T47D (cell line): ENCODE measurements at places on chromosomes 11 and 22.

GRCh38 chr22:36027935-36028645 lies 534 bp downstream of the RBFOX2 start:
- no peak for DNase-seq

- no peak for DNase-seq
Measured at GRCh38 chr11:66052664-66052982, 459 bp downstream of the SF3B2 start.

DNA sequence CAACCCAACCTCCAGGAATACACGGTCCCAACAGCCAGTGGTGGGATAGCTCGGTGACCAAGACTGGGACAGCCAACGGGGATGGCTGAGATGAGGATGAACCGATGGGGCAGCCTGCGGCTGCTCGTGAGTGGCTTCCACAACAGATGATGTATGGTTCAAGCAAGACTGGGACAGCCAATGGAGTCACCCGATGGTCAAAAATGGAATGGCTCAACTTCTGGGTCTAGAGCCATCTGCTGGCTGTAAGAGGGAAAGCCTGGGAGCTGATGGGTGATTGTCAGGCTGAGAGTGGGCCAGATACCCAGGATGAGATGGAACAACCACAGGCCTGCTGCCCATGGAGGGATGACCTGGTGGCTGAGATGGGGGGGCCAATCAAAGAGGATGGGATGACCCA lies 35.5 kb downstream of the SYT7 start:
- peak; percentile 58 for DNase-seq

GRCh38 chr22:22156716-22157347 lies 87.8 kb upstream of the VPREB1 start:
- DNase-seq, result peak; percentile 79

DNA sequence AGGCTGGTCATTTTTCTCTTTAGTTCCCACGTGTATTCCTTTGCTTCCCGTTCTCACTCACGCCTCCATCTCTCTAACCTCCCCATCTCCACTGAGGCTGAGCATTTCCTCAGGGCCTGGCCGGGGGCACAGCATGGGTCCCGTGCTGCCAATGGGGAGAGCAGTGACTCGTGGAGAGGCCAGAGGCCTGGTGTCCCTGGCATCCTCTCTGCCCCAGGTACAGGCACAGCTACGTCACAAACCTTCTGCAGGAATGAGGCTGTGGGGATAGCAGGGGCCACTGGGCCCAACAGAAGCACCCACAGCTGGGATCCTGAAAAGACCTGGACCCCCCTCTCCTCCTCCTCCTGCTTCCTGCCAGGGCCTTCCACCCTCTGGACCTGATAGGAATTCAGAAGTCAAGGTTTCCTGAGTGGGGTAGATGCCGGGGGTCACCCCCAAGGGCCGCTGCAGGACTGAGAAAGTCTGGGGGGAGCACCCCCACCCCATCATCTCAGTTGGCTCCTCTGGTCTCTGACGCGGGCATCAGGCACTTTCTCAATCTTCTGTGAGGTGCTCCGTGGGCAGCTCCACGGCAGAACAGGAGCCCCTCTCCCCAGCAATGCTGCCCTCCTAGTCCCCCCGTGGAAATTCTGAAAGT lies 11.8 kb downstream of the PNPLA5 start:
- DNase-seq, result no peak

- DNase-seq, result no peak
Measured at GRCh38 chr11:36340897-36341296, 44.8 kb downstream of the PRR5L start.

GRCh38 chr22:31179345-31179744 lies 19.4 kb downstream of the RNF185 start:
- DNase-seq, result no peak

- DNase-seq, result no peak
Measured at GRCh38 chr11:11982975-11983374, 25.5 kb downstream of the DKK3 start.

DNA sequence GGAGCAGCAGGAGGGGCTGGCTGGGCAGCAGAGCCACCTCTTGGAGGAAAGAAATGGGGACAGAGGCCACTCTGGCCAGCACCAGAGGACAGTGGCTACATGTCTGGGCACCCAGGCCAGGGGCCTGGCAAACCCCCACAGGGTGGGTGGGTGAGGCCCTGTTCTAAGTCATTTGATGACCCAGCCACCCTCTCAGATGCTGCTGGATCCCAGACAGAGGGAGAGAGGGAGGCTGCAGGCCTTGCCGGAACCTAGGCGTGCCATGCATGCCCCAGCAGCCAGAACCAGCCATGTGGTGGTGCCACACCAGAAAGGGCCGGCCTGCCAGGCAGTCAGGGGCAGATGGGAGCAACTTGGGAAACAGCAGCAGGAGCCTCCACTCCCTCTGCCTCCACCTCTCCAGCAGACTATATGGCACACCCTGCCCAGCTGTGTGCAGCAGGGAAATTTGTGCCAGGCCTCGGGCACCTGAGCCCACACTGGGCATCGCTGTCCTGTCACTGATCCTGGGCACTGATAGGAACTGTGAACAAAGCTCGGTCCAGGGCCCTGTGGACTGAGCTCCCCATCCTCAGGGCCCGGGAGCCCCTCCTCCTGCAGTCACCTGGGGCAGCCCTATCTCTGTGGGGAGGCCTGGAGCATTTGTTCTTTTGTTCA lies 45.2 kb downstream of the RTN4R start:
- no peak for DNase-seq

GRCh38 chr11:62241095-62241494 lies 944 bp upstream of the SCGB1D2 start:
- no peak for DNase-seq

DNA sequence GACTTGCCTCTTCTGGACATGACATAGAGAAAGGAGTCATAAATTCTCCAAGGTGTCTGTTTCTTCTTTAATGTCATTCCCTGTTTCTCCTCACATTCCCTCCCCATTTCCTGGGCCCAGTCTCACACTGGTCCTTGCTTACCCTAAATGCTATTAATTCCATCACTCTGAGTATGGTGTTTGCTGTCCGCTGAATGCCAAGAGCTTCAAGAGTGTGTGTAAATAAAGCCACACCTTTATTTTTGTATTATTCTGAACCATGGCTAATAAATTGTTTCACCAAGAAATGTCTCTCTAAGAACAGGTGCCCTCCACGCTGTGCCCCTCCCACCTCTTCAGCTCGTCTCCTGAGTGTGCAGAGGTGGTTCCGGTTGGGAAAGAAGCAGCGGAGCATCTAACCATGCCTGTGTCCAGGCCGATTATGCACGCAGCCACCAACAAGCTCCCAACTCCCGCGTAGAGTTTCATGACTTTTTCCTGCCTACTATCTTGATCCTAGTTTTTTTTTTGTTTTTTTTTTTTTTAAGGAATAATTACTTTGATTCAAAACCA lies 8.6 kb downstream of the TMEM121B start:
- no peak for DNase-seq
